Kidney tubule cell (primary cell): ENCODE measurements at places on chromosomes 3 and 15.

DNA sequence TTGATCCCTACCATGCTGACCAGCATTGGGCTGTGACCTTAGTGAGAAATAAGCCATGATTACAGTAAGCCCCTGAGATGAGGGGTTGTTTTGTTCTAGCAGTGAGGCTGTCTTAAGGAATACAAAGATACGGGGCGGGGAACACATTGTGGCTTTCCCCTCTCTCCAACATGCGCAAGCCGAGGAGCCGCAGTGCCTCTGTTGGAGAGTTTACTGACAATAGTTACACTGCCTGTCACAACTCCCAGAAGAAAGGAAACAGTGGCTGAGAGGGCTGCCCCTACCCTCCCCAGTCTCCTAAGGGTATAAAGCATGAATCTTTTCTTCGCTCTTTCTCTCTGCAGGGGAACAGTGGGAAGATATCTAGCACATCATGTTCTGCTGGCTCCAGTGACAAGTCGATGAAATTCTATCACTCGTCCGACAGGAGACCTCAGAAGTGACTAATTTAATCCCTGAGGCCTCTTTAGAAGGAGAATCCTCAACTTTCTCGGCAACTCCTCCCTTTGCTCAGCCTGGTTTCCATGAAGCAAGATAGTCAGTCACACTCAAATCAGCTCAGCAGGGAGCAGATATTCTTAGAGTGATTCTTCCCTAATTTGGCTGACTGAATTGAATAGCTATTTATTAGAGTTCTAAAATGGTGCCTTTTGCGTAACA is 409.0 kb upstream of the PROK2 start:
- no peak for DNase-seq

- no peak for DNase-seq
Measured at GRCh38 chr3:94614192-94614591, 551.3 kb downstream of the NSUN3 start.

DNA sequence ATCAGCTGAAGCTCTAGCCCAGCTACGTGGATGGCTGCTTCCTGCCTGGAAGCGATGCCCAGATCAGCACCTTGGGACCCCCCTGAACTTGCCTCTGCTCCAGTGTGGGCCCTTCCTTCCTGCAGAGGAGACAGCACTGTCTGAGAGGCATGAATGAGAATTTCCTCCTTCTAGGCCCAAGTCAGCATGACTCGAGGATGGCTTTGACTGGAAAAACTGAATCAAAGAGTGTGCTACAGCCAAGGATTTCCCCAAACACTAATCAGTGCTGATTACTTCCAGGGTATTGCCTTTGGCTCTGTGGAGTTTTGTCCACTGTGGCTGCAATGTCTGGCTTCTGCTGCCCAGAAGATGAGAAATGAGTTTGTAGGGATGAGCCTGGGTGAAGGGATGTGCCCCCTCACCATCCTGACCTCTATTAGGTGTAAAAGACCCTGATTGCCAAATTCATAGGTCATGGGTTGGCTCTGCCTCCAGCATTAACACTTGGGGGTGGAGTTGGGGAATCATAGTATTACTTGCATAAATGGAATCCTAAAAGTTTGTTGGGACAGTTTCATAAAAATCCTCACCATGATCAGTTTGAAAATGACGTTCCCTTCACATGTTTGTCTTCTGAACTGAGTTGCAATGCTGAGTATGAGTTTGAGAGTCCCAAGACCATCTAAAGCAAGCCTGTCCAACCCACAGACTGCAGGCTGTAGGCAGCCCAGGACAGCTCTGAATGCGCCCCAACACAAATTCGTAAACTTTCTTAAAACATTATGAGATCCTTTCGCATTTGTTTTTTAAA is 36.7 kb downstream of the FLNB start:
- DNase-seq = peak; percentile 65

DNA sequence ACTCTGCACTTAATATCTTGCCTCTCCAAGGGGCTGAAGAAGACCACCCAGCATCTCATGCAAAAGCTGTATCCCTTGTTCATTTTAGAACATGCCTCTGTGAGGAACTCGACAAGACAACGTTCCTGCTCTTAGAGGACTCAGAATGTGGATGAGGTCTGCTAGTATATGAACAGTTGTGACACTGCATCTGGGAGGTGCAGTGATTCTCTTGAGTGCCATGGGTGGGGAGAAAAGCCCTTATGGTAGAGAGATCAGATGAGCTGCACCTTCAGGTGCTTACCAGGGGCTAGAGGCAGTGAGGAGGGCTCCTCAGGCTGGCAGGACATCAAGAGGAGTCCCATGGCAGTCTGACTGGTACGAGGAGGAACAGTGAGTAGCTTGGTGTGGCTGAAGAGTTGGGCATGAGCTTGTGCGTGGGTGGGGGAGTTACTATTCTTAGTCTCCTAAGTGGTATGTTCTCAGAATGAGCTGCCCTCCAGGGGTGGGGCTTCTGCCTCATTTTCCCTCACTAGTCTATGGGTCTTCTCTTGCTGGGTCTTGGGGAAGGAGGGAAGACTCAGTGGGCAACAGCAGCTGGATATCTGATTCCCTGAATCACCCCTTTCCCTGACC is 56.7 kb upstream of the ATP2B2 start:
- no peak for DNase-seq

- DNase-seq = peak; percentile 68
Measured at GRCh38 chr3:192422321-192422996, 304.9 kb downstream of the FGF12 start.

GRCh38 chr3:27385504-27385903 is 16.3 kb upstream of the NEK10 start:
- no peak for DNase-seq

DNA sequence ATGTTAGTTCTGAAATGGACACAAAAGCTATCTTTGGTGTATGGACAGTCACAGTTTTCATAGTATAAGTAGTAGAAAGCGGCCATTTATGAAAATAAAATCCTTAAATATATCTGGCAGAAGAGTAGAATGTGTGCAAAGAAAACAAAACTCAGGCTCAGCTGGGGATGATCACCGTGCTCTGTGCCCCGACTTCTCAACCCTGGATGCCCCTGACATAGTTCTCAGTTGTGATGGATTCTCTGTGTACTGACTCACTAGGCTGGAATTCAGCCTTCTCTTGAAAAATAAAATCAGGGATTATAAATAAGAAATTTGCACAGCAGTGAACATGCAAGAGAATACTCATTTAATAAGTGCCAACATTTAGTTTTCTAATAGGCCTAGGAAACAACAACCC is 925.1 kb upstream of the NR2F2 start:
- peak; percentile 20 for DNase-seq

DNA sequence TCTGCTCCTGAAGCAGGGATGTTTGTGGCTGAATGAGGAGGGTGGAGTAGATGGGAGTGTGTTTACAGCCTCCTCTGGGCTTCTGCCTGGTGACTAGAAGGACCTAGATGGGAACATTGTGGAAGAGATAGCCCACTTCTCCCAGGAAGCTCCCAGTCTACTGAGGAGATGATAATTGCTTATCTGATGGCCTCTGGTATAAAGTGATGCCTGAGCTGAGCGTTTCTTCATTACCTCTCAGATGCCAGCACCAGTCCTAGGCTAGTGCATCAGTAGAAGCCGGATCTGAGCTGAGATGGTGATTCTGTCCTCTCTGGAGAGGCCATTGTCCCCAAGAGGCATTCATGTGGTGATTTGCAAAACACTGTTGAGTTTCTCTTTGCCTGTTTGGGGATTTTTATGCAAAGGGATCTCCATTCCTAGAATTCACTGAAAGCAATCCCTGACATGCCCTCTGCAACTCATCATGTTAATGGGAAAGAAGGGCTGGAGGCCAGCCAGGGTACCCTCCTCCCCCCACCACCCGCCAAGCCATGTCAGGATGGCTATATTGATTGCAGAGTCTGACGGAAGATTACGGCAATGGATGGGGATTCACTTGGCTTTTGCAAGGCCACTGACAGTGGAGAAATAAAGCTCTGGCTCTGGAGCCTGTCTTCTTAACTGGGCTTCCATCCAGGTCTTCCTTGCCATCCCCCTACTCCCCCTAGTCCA is 166.4 kb upstream of the ROPN1 start:
- no peak for DNase-seq

GRCh38 chr3:42005401-42005800 is 43.5 kb upstream of the ULK4 start:
- DNase-seq = no peak

- no peak for DNase-seq
Measured at GRCh38 chr3:137217733-137218132, 259.9 kb downstream of the IL20RB start.

DNA sequence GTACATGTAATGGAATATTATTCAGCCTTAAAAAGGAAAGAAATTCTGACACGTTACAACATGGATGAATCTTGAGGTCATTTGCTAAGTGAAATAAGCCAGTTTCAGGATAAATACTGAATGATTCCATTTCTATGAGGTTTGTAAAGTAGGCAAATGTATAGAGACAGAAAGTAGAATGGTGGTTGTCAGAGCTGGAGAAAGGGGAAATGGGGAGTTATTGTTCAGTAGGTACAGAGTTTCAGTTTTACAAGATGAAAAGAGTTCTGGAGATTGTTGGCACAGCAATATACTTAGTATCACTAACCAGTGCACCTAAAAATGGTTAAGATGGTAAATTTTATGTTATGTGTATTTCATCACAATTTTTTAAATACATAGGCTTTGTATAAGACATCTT is 60.6 kb downstream of the USP8 start:
- DNase-seq = no peak

- DNase-seq = peak; percentile 43
Measured at GRCh38 chr15:82856397-82857170, 47.2 kb downstream of the WHAMM start.

DNA sequence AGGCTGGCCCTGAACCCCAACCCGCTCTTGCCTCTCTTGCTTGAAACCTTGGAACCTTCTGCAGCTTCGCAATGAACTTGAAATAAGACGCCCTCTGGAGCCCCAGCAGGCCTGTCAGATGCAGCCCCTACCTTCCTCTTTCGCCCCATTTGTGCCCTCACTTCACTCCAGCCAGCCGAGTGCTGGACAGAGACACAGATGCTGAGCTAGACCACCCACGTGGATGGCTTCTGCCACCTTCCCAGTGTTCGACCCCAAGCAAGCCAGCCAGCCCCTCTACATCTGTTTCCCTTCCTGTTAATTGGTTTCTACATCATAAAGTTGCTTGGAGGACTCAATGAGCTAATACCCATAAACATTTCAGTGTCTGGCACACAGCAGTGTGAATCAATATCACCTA is 23.8 kb upstream of the SNRPA1 start:
- DNase-seq = no peak

DNA sequence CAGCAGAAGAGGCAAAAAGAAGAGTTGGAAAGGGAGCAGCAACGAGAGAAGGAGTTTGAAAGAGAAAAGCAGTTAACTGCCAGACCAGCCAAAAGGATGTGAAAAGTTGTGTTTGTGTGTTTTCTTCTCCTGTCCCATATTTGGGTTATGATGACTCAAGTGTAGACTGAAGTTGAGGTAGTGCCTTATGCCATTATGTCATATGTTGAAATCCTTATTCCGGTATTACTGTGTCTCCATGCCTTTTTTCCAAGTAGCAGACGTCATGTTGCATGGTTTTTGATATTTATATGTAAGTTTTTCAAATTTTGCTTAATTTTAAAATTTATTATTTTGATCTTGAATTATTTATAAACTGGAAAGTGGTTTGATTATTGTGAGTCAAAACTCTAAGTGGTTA is 19.2 kb downstream of the BLOC1S6 start:
- no peak for DNase-seq

DNA sequence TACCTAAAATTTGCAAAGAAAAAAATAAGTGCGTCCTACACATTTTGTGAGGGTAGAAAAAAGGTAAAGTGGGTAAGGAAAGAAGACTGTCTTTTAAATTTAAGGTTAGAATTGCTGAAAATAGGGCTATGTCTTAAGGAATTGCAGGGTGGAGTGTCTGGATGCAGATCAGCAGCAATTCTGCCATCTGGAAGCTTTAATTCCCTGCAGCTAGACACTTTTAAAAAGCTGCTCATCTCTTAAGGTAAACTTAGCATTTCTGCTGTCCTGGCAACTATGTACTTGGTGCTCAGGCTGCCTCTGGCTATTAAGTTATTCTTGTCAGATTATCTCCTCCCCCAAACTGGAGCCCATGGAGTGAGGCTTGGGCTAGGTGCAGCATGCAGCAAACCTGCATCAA is 420.2 kb downstream of the SI start:
- no peak for DNase-seq

DNA sequence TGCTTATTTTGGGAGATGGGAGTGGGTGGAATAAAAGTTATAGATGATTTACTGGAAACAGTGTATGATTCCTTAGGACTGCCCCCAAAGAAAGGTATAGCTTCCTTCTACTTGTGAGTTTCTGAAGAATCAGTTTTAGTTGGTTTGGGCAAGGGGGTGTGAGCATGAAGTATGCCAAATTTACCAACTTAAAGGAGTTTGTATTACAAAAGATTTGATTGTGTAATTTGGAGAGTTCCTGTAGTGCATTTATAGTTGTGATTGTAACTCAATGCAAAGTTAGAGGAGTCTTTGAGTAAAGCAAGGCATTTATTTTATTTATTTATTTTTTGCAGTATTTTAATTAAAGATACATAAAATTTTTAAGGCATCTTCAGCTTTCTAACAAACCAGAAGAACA is 42.8 kb downstream of the TSC22D2 start:
- no peak for DNase-seq
